Dermis blood vessel endothelial cell (primary cell): ENCODE measurements at places on chromosomes 2 and 18.

DNA sequence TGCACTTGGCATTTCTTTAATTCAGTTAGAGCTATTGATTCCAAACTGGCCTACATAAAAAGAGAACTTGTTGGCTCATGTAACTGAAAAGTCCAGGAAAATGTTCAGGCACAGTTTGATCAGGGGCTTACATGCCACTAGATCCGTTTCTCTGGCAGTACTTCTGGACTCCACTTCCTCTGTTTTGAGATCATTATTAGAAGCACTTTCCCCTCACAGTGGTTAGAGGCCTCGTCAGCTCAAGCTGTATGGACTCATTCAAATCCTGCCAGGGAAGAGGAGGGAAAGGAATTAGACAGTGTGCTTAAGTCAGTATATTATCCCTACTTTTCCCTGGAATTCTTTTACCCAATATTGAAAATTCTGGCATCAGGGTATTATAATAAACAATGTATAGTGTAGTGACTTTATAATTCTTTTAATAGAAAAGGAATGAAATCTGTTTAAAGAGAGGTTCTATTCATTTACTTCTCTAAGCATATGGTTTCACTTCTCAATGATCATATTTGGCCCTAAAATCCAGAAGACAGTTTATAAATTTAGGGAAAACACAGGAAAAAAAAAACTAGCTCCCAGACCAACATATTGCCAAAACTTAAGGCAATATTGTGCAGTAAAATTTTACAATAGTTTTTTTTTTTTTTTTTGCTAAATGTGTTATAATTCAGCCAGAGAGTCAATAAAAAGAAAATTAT is 92.0 kb downstream of the ARMC9 start:
- DNase-seq: no peak

GRCh38 chr2:127406454-127406853 is 11.8 kb upstream of the PROC start:
- DNase-seq: no peak

GRCh38 chr18:5969989-5970403 is 74.7 kb upstream of the TMEM200C start:
- no peak for DNase-seq

DNA sequence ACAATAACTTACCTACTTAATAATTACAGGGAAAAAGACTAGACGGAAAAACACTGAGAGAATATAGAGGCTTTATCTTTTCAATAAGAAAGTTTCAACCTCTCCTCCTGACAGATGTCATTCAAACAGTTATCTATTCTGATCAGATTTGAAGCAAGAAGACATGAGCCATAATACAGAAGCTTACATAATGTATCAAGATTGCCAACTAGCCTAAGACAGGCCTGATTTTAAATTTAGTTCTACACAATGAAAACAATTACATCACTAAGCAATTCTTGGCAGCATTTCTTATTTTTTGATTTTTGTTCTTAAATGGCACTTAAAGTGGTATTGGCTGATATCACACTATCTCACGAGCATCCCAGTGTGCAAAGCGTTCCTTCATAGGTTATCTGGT is 41.6 kb downstream of the GPR155 start:
- DNase-seq: peak; percentile 11

GRCh38 chr18:76412818-76413565 is 82.0 kb downstream of the ZNF516 start:
- no peak for DNase-seq

GRCh38 chr2:163755366-163755765 is 19.6 kb upstream of the FIGN start:
- no peak for DNase-seq

DNA sequence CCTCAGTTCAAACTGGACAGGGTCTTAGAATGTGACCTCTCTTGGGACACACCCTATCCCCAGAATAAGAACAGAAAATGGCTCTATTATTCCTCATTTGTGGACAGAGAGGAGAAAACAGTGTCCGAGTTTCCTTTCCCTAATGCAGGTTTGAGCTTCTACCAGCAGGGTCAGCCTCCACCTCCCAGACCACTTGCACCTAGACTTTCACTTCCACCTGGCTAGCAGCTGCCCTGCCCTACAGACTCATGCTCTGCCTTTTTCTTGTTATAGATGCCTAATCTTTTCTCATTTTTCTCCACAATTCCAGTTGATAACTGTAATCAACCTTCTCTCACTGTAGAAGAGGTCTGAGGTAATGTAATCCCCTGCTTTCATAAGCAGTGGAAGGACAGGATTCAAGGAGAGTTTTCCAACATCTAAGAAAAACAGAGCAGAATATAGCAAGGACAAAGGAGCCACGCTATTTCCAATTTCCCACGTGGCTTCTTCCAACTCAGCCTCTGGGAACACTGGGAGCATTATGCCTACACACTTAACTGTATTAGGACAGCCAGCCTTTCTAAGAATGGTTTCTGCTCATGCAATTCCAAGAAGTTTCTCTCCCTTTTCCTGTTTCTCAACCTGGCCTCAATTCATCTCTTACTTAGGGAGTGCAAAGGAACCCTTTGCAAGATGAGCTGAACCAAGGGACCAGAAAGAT is 239.8 kb downstream of the BCL11A start:
- no peak for DNase-seq

DNA sequence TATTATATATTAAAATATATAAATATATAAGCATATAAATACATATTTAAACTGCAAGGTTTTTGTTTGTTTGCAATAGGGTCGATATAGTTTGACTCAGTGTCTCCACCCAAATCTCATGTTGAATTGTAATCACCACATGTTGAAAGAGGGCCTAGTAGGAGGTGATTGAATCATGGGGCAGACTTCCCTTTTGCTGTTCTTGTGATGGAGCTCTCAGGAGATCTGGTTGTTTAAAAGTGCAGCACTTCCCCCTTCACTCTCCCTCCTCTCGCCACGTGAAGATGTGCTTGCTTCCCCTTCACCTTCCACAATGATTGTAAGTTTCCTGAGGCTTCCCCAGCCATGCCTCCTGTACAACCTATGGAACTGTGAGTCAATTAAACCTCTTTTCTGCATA is 2137.3 kb upstream of the CELF4 start:
- DNase-seq: no peak

GRCh38 chr2:28310107-28310506 is 82.6 kb upstream of the FOSL2 start:
- DNase-seq: no peak

GRCh38 chr2:73901143-73901542 is 8.3 kb downstream of the ACTG2 start:
- DNase-seq: no peak

DNA sequence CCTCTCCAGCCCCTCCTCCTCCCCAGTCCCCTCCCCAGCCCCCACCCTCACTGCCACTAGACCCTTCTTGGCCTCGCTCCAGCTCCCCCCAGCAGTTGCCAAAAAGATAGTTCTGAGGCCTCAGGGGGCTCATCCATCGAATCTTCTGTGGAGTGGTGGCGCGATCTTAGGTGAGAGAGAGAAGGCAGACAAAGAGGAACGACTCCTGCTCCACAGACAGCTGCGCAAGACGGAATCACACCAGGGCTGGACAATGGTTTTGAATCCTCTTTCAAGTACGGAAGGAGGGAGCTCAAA is 68.1 kb downstream of the LAMA3 start:
- DNase-seq: no peak

GRCh38 chr2:239295377-239296019 is 105.3 kb downstream of the HDAC4 start:
- DNase-seq: no peak

- DNase-seq: peak; percentile 91
Measured at GRCh38 chr18:62249478-62250097, 62.5 kb downstream of the RELCH start.

GRCh38 chr2:232023426-232023825 is 61.9 kb downstream of the DIS3L2 start:
- DNase-seq: no peak

- DNase-seq: no peak
Measured at GRCh38 chr2:7691961-7692656, 774.9 kb downstream of the RNF144A start.

DNA sequence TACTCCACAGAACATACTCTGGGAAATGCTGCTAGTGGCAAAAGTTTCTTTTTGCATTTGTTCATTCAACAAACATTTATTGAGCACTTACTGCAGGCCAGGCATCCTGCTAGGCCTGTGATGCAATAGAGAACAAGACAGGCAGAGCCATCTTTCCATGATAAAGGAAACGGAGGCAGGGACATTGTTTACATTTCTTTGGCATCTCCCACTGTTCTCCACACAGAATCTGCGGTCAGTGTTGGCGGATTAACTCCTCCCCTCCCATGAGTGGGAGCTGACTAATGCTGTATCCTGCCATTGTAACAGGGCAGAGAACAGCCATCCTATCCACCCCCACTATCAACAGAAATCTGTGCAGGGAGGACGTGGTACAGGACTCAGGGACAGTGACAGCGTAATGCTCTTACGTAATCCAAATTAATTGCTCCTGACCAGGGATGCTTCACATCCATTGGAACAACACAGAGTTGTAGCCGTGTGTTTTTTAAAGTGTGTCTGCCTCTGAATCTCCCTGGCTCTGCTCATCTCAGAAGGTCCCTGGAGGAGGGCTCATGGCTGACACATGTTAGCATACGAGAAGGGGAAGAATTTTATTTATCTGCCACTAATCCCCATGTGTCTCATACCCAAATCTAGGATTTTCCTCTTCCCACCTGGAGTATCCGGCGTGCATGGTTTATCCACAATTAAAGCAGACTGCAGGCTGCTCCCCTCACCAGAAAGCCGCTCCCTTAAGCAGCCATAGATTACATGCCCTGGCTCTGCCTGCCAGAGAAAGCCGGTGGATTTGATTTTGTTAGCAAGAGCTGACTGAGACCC is 32.3 kb downstream of the STEAP3 start:
- DNase-seq: peak; percentile 93
